ENCODE measurements at places on chromosomes 1 and 21.

- DNase-seq = peak; percentile 36
Measured at GRCh38 chr1:48817505-48818114, 40.9 kb upstream of the BEND5 start.

DNA sequence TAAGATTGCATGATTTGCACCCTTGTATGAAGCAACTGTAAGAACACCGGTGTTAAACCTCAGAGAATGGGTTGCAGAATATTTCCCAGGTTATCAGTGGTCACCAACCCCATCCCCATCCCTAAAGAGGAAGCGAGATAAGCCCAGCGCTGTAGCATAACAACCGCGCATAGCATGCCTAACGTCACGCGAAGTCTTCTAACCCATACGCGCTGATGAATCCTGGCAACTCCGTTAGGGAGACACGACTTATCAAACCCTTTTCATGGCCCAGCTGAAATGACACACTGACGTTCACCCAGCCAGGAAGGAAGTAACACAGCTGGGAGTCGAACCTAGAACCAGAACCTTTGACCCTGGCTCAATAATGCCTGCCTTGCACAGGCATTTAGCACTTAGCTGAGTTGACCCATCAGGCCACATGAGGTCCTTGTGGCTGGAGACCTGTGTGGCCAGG lies 24.2 kb downstream of the TMEM51 start:
- DNase-seq = no peak

- no peak for DNase-seq
Measured at GRCh38 chr1:241507189-241507863, 12.2 kb downstream of the FH start.

- DNase-seq = no peak
Measured at GRCh38 chr1:200775850-200776249, 37.2 kb downstream of the CAMSAP2 start.

- no peak for DNase-seq
Measured at GRCh38 chr1:22804969-22805671, 94.5 kb downstream of the EPHB2 start.

DNA sequence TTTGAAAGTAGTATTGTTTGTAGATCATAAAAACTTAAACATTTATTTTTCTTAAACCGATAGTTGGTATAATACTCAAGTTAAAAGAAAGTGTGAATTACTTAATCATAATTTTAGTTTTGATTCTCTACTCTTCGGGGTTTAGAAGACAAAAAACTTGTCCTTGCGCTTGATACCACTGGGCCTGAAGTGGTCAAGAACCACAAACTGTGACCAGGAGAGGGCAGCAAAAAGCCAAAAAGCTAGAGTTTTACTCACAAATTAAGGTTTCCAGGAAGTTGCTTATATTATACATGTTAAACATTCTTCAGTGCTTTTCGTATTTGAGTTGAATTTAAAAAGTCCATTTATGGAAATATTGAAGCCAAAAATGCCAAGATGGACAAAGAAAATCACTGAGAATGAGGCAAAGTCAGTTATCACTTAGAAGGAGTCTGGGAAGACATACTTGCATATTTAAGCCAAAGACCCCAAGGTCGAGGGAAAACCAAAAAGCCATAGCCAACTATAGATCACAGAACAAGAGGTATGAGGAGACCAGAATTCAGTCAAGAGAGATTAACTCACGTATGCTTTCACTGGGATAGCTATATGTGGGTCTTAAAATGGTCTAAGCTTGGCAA lies 34.2 kb downstream of the EFCAB7 start:
- no peak for DNase-seq

DNA sequence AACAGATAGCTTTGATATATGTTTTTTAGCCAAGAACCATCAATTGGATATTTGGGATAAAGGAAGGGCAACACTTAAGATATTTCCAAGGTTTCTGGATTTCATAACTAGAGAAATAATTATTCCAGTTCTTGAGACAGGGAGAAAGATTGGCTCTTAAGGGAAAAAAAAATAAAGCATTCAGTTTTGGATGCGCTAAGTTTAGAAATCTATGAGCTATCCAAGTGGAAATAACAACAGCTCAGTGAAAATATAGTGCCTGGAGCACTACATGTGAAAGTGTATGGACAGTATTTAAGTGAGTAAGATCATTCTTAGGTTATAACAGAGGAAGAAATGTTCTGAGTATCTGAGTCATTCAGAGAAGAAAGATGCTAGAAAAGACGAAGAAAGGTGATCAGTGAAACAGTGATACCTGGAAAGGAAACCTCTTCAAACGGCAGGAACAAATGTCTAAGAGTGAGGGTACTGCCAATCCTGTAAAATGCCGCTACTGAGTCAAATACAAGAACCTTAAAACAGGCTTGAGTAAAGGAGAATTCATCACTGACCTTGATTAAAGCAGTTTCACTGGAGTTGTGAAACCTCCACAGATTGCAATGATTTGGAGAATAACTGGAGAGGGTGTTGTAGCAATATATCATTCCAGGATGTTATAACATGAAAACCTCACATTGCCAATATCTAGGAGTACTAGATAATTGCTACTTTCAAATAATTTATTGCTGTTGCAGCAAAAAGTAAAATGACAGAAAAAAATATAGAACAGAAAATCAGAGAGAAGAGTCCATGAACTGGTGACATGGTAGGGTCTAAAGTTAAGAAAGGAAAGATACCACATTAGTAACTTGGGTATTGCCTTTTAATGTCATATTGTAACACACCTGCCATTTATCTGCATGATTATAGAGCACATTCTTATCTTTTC lies 482.1 kb upstream of the RGS18 start:
- DNase-seq = no peak

GRCh38 chr1:78619803-78620579 lies at the start of gene IFI44L:
TSS of gene IFI44L (plus strand) at chr1:78620448. CDS start at chr1:78627916, 7,468 bp downstream.
- peak; percentile 58 for DNase-seq

DNA sequence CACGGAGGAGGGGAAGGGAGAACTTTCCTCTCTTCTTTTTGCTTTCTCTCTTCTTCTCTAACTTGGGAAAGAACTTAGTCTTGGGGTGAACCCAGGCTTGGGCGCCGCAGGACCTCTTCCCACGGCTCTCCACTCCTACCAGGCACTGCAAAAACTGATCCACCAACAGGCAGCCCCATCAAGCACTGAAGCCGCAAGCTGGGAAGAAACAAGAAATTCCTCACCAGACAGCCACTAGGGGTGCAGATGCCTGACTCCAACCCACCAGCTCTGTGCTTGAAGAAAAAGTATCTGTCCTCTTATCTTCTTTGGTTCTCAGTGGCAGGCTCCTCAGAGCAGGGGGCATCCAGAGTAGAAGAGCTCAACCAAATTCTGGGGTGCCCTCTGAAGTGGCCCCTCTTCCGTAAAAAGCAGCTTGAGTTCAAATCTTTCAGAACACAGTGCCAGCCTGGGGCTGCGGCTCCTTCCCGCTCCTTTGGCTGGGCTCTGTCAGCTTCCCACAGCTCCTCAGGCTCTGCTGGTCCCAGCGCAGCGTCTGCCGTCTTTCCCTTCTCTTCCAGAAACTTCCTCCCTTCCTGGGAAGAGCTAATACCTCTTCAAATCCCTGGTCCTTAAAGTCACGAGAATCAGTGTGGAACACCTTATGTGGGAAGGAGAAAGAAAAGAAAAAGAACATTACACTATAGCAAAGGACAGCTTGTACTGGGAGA lies 2.4 kb downstream of the SLC41A1 start:
- peak; percentile 52 for DNase-seq

DNA sequence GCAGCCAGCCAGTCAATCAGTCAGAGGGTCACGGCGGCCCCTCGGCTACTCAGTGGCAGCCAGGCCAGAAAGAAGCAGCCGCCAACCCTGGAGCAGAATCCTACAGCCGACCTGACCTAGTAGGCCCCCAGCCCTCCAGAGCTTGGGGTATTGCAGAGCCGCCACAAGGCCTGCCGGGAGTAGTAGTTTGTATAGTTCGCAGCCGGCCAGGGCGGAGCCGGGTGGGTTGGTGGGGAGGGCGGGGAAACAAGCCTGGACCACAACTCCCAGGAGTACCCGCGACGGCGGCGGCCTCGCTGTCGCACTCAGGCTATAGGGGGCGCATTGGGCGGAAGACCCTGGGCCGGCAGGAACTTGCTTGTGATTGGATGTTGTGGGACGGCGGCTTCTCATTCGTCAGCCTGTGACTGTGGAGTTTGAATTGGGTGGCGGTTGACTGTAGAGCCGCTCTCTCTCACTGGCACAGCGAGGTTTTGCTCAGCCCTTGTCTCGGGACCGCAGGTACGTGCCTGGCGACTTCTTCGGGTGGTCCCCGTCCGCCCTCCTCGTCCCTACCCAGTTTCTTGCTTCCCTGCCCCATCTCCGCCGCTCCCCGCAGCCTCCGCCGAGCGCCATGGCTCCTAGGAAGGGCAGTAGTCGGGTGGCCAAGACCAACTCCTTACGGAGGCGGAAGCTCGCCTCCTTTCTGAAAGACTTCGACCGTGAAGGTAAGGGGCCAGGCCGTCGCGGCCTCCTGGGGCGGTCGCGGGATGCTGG lies at the start of gene CDCA8:
Gene CDCA8 (plus strand): TSS at position 439 of the 756 bp plus-strand sequence. CDS start 175 bp downstream, at position 614.
- peak; percentile 94 for DNase-seq

- DNase-seq = no peak
Measured at GRCh38 chr1:109388208-109388711, 9.5 kb downstream of the SORT1 start.

GRCh38 chr1:15028102-15028501 lies 125.4 kb upstream of the TMEM51 start:
- no peak for DNase-seq

- DNase-seq = peak; percentile 20
Measured at GRCh38 chr1:11730429-11730891, 5.5 kb upstream of the AGTRAP start.

DNA sequence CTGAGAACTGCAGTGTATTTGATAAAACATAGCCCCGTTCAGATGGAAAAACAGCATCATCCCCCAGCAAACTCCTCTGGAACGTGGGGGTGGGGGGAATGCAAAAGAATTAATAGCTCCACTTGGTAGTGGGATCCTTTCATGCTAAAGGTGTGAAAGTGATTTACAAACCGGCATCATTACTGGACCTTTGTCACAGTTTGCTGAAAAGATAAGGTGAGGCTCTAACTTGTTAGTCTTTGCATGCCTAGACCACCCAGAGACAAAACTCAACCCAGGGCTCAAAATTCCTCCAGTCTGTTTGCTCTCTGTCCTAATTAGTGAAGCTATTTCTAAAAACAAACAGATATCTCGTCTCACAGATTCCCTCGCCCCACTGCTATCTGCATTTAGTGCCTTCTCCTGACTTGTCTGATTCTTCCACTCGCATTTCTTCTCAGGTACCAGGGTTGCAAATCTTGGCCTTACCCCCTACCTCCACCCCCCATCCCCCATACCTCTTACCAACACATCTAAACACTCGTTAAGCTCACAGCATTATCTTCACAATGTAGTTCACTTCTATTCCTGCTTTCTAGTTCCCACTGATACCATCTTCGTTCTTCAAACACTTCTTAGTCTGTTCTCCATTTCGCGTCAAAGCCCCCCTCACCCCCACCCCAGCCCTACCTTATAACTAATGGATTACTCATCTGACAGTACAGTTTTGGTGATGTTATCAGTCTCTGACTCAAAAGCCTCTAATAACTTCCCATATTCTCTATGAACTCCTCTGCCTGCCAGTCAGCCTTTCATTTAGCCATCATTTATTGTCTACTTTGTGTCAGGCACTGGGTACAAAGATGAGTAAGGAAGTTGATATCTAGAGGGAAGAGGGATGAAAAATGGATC lies 11.8 kb downstream of the IER5 start:
- no peak for DNase-seq

DNA sequence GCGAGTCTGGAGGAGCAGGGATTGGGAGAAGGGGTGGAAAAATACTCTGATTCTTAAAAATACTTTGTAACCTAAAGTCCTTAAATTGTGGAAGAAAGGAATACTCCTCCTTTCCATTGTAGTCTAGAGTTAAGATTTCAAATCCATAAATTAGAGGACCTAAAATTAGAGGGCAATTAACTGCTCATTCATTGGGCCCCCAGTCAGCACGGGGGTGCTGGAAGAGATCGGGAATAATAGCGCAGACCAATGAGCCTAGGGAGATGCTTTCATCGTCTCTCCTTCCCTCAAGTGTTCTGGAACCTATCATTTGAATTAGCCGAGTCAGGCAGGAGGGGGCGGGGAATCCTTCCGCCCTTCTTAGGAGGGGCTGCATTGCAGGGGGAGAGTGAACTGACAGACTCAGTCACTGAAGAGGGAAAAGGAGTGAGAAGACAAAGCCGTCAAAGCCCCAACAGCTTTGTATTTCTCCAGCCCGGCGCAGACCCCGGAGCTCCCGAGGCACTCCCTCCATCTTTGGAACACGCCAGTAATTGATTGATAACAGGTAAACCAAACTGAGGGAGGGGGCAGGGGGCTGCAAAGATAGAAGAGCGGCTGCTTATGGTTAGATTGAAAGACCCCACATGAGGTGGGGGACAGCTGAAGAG lies at the start of gene MLLT11:
Gene MLLT11 (plus strand): TSS at position 391 of the 650 bp plus-strand sequence. CDS start 6,828 bp downstream, outside the sequence.
- DNase-seq = peak; percentile 87

- no peak for DNase-seq
Measured at GRCh38 chr1:51620470-51620869, 3.6 kb downstream of the OSBPL9 start.

- DNase-seq = no peak
Measured at GRCh38 chr1:44810101-44810761, 1.9 kb downstream of the BTBD19 start.

DNA sequence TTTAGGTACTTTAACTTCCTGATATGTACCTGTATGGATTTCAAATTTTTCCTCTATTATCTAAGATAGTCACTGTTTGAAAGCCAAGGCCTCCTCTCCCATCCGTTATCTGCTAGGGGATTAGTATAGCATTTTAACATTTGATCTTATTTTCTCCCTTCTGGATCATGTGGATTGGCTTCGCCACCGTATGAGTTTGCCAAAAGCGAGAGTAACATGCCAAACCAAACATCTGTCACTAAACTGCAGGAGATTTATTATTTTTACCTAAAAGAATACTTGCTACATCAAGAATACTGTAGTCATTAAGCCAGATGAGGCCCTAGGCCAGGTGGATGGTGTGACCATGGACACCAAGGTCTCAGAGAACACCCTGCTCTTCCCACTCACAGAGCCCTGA lies 28.5 kb upstream of the EEIG2 start:
- DNase-seq = no peak

DNA sequence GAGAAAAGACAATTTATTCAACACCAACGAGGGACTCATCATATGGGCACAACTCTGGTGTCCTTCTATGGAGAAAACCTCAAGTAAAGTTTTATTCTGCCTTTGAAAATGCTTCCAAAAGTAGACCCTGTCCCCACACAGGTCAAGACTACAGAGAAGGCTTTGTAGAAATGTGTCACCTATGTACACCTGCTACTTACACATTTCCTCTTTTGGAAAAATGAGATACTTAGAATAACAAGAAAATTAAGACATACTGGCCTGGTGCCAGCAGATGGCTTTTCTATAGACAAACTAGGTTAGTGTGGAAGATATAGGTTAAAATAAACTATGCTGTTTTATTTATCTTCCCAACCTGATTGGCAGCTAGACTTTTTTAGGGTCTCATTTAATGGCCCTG lies 13.6 kb downstream of the POGK start:
- DNase-seq = no peak

- DNase-seq = no peak
Measured at GRCh38 chr1:84603941-84604830, 29.9 kb upstream of the CTBS start.

- DNase-seq = no peak
Measured at GRCh38 chr1:180964595-180964994, 51.9 kb downstream of the KIAA1614 start.
